Aorta (tissue), 5 donors: ENCODE measurements at places on chromosomes 7 and 10.

DNA sequence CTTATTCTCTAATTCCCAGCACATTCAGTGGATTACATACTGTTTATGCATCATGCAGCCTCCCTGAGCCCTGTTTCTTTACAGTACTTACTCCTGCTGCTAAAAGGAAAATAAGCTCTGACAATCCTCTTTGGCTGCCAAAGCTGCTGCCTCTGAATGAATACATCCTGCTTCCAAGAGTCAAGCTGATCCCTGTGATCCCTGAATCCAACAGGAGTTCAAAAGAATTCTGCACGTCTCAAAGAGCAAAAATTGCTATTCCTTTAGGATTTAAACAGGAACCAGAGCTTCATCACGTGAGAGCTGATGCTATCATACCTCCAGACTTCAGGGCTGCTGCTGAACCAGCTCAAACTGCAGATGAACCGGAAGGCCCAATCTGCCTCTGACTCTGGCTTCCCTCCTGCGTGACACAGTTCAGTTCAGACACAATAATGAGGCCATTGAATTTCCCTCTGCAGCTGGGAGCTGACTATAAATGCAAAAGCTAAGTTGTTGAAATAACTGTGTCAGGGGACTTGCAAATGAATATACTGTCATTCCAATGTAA, 851.0 kb upstream of the PHF14 start:
- no peak for DNase-seq

GRCh38 chr7:134845461-134845860, 66.0 kb downstream of the CALD1 start:
- DNase-seq, result no peak

- DNase-seq, result no peak
Observed at GRCh38 chr10:37490266-37490665, 364.9 kb downstream of the ANKRD30A start.

GRCh38 chr10:74766501-74766900, 59.9 kb upstream of the KAT6B start:
- no peak for DNase-seq

DNA sequence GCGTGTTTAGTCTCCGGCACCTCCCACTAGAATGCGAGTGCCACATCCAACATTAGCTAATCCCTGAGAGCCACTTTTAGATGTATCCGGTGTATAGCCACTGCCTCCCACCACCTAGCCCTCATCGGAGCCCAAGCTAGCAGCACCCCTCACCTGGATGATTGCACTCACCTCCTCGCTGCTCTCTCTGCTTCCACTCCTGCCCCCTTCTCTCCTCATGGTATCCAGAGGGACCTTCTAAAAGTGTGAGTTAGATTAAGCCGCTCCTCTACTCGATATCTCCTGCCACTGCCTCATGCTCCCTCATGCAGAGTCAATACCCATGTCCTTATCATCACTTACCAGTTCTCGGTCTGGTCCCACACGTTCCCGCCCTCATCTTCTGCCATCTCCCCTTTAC, 125.3 kb downstream of the RAB11FIP2 start:
- DNase-seq, result no peak

- DNase-seq, result no peak
Observed at GRCh38 chr10:59838085-59838789, 68.1 kb downstream of the CCDC6 start.
